ENCODE measurements at places on chromosomes 7 and 10.
A peak's percentile ranks its signal among the peaks of the same experiment; 100 is the strongest.

DNA sequence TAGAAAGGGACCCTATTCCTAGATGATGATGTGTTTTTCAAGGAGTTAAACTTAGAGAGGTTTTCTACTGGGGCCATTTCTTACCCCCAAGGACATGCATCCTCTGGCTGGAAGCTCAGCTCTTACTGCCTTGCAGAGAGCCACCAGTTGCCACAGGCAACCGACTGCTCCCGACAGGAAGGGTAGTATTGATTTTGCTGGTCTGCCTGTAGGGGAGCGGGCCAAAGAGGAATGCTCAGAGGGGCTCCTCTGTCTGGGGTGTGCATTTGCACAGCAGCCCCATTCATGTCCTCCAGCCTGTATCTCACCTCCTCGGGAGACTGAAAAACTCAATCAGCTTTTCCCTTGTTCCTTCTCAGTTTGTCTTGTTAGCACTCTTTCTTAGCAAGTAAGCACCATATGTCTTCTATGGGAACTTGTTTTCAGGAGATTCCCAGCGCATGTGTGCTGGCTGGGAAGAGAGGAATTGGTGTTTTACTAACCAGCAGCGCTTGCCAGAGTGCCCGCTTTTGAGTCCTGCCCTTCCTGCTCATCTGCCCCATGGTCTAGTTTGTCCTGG, 739.0 kb upstream of the GALNT17 start:
- DNase-seq = no peak

DNA sequence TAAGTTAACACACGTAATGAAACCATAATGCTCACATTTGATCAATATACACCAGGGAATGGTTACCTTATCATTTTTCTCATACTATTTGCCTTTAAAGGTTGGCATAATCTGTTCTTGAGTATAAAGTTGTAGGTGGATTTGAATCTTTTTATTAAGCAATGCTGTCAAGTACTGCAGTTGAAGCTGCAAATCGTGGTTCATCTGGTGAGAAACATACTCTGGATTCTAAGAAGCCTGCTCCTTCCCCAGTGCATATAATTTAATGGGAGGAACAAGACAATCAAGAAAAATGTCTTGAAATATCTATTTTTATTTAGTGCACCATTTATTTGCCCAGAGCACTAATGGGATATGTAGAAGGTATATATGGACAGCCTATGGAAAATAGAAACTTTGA, 68.7 kb upstream of the DLX6 start:
- no peak for DNase-seq

- peak; percentile 64 for DNase-seq
Measured at GRCh38 chr10:7417103-7417623, 6.3 kb upstream of the SFMBT2 start.

DNA sequence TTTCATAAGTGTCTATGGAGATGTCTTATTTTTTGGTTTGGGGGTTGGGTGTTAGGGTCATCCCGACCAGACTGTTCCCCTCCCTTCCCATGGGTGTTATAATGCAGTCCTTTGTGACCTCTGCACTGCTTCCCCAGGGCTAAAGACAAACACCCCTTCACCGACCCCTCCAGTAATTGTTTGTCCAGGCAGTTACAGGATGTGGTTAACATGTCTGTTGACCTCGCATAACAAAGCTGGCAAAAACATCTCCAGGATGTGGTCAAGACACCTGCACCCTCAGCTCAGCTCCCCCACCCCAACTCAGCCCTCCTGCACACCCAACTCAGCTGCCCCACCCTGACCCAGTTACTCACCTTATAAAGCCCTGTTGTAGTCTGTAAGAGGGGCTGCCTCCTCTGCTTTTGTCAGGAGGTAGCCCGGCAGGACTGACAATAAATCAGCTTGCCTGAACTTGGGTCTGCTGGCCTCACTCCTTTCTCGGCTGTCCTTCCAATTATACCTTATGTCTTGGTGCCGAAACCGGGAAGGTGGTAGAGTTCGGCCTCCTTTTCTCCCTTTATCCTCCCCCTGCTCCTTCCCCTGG, 102.2 kb downstream of the ZNF92 start:
- no peak for DNase-seq

DNA sequence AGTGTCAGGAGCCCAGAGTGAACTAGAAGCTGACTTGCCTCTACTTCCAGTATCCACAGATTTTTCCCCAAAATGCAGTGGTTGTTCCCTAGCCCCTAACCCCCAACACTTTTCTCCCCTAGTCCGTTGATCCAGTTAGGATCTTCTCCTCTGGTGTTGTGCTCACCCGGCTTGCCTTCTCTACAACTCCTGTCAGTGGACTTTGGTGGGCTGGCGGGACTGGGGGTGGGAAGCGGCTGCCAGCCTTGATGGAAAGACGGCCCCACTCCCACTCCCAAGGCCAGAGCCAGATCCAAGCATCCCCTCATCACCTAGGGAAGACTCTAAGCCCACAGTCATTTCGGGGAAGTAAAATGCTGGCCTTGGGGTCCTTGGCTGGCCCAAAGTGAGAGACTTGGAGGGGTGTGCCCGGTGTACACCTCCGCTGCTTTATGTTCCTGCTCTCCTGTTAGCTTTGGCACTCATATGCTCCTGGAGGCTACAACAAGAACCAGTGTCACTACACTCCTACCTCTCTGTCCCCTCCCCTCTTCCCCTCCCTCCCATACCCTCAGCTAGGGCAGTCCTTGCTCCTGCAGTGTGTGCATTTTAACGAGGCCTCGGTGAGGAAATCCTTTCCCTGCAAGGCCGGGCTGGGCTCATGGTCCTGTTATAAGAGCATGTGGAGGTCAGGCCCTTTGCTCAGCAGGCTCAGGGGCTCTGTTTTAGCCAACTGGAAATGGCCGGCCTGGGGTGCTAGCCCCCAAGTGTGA, 930 bp upstream of the HOXA10 start:
- no peak for DNase-seq

DNA sequence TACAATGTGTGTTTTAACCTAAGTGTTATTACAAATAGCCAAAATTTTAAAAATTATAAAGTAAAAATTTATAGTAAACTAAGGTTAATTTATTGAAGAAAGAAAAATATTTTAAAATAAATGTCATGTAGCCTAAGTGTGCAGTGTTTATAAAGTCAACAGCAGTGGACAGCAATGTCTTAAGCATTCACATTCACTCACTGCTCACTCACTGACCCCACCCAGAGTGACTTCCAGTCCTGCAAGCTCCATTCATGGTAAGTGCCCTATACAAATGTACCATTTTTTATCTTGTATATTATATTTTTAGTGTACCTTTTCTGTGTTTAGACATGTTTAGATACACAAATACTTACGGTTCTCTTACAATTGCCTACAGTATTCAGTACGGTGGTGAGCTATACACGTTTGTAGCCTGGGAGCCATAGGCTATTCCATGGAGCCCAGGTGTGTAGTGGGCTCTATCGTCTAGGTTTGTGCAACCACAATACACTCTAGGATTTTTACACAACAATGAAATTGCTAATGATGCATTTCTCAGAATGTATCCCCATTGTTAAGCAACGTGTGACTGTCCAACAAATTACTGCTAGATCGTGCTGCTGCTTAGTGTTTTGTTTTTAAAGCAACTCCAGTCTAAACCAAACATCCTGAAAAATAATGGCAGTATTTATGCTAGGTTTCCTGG, 108.9 kb upstream of the NAMPT start:
- DNase-seq = no peak

- no peak for DNase-seq
Measured at GRCh38 chr10:119742947-119743648, 17.2 kb downstream of the INPP5F start.

- no peak for DNase-seq
Measured at GRCh38 chr10:119022846-119023552, 6.5 kb upstream of the NANOS1 start.

- no peak for DNase-seq
Measured at GRCh38 chr7:77734659-77735421, 38.6 kb downstream of the RSBN1L start.

- DNase-seq = no peak
Measured at GRCh38 chr7:31663072-31663471, 23.9 kb upstream of the PPP1R17 start.

DNA sequence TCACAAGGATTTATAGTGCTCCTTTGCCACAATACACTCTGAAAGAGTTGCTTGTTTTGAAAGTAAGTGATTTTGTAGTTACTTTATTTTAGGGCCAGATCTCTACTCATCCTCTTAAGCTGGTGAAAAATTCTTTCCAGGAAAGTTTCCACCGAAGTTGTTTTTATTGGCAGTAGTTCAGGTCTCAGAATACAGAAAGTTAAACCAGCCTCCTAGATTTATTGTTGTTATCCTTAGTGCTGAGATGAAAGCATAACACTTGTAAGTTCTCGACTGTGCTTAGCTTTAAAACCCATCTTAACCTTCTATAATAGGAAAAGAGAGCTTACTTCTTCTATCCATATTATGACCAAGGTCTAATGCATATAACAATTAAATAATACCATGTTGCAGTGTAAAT, 5.5 kb downstream of the AP3M1 start:
- no peak for DNase-seq
